ENCODE measurements at places on chromosomes 2 and 18. TPM values are rescaled to one million over a fixed set of nuclear protein-coding genes. Genes with fewer than 3 reads are reported as not detected.

The RTTN gene
- 27.2 TPM for total RNA-seq

DNA sequence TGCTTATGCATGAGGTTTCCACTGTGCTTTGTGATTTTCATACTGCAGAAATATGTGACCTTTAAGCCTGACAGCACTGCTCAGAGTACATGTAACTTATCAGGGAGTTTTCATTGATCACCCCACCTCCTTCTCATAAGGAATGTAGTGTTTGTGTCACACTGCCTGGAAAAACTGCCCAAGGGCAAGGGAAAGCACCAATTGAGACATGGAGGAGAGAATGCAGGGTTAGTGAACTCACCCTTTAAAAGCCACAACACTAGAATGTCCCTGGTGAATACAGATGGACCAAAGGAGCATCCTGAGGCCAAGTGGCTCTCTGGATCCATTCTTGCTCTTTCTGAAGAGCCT is 147.2 kb upstream of the SPATS2L start:
- no peak overlapping the region for H3K27ac ChIP-seq
- peaks cover 7% of the 10 kb centered on the region for H3K27me3 ChIP-seq
- no peaks in the 10 kb centered on the region for H3K36me3 ChIP-seq
- DNase-seq = no peak
- H3K4me1 ChIP-seq = no peaks in the 10 kb centered on the region
- H3K4me3 ChIP-seq = no peak overlapping the region

- no peaks in the 10 kb centered on the region for H3K27me3 ChIP-seq
- H3K4me1 ChIP-seq = no peaks in the 10 kb centered on the region
- no peak overlapping the region for H3K27ac ChIP-seq
- H3K36me3 ChIP-seq = peaks cover 5% of the 10 kb centered on the region
- no peak overlapping the region for H3K4me3 ChIP-seq
- no peak for DNase-seq
Measured at GRCh38 chr2:74429487-74430451, 8.2 kb downstream of the WDR54 start.

DNA sequence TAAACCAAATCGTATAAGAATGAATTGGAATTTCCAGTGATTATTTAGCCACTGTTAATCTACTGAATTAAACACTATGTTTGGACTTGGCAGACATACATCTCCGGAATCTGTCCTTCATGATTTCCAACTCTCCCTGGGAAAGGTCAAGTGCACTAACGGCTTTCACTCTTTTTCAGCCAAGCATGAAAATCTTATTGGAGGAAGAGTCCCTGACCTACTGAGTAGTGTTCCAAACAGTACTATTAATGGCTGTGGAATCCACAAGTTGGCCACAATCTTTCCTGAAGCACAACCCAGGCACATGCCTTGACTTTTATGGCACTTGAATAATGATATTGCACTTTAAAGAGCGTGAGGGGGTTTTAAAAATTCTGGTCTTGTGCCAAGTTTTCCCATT is 318.9 kb upstream of the RND3 start:
- H3K4me1 ChIP-seq = no peaks in the 10 kb centered on the region
- no peak overlapping the region for H3K27ac ChIP-seq
- DNase-seq = no peak
- H3K36me3 ChIP-seq = no peaks in the 10 kb centered on the region
- no peak overlapping the region for H3K4me3 ChIP-seq

DNA sequence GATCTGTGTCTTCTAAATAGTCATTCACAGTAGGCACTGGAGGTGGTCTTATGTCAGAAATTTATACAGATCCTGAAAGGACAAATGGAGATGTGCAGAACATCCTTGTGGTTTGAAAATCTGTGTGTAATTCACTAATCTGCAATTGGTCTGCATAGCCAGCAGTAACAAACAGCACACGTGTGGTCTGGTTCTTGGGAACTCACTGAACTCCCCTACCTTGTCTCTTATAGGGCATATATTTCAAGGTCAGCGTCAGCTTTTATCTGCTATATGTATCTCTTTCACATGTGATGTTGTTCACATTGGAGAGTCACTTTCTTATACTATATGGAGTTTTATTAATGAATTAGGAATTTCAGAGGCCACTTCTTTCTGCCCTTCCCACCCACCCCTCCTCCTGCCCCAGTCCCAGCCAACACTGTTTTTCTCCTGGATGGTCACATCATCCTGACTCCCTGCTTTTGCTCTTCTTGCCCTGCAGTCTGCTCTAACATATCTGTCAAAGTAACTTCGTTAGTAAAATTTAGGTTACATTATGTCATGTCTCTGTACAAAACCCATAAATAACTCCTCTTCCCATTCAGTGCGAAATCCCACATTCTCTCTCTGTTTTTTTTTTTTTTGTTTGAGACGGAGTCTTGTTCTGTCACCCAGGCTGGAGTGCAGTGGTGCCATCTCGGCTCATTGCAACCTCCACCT is 35.4 kb upstream of the CABYR start:
- H3K4me3 ChIP-seq = no peak overlapping the region
- H3K27me3 ChIP-seq = no peaks in the 10 kb centered on the region
- H3K4me1 ChIP-seq = no peaks in the 10 kb centered on the region
- peaks cover 15% of the 10 kb centered on the region for H3K36me3 ChIP-seq
- H3K27ac ChIP-seq = no peak overlapping the region

DNA sequence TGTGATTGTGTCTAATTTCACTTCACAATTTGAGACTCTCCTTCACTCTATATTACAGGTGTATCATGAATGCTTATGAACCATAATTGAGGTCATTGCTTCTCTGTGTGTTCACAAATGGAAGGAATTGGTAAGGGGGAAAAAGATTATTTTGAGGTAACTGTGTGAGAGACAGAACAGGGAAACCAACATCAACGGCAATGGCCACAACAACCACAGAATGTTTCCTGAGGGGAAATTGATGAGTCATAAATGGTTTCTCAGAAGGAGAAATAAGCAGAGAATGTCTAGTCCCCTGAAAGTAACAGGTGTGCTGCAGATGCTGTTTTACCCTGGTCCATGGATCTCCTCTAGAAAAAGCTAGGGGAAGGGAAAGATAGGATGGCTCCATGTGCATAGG is 361.2 kb upstream of the GALNT5 start:
- no peak overlapping the region for H3K4me3 ChIP-seq
- peaks cover 25% of the 10 kb centered on the region for H3K27me3 ChIP-seq
- peak; percentile 42 for DNase-seq
- H3K27ac ChIP-seq = no peak overlapping the region

Measured in activated CD8-positive, alpha-beta T cell treated with anti-CD3 and anti-CD28 coated beads for 36 hours (primary cell).